Activated CD8-positive, alpha-beta memory T cell treated with anti-CD3 and anti-CD28 coated beads, Interleukin-2, amount 50 U/mL, for 48 hours (primary cell): ENCODE measurements at places on chromosomes 6 and 20.
A peak's percentile ranks its signal among the peaks of the same experiment; 100 is the strongest.

- peak; percentile 93 for DNase-seq
Observed at GRCh38 chr20:63290677-63291472, 2.1 kb upstream of the COL20A1 start.

- no peak for DNase-seq
Observed at GRCh38 chr6:12717356-12717755, 789 bp downstream of the PHACTR1 start.

DNA sequence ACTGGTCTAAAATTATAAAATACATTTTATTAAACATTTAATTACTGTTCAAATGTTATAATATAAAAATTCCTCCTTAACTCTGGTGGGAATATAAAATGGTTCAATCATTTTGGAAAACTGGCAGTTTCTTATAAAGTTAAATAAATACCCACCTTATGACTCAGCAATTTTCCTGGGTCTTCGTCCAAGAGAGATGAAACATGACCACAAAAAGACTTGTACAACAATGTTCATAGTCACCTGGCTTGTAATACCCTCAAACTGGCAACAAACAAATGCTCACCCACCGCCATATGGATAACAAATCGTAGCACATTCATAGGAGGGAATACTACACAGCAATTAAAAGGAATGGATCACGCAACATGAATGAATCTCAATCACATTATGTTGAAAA lies 66.0 kb upstream of the RIN2 start:
- no peak for DNase-seq

GRCh38 chr6:163947276-163947675 lies 532.8 kb downstream of the QKI start:
- no peak for DNase-seq

GRCh38 chr6:40407239-40407638 lies 179.9 kb downstream of the LRFN2 start:
- DNase-seq, result no peak

DNA sequence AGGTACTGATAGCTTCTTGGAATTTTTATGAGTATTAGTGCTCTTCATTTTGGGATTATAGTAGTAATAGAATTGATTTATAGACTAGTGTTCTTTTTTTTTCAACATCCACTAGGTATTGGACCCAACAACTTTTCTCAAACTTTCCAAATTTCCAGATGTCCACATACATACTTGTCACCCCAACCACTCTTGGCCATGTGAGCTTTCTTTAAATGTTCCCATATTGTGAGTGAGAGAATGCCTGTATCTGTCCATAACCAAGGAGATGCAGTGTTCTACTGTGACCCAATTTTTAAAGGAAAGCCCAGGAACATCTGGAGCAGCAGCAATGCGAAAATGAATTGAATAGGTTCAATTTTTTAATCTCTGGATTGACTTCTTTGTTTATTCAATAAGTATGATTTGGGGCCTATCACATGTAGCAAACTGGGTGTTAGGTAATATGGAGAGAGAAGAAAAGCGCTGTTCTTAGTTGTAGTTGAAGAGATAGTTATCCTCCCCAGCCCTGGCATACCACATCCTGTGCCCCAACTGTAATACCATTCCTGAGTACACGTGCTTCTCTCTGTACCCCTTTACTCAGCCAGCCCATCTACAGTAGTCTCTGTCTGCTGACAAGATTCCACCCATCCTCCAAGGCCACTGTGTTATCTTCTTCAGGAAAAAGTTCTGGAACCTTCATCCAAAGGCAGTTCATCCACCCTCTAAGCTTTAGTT lies 116.8 kb upstream of the SUPT3H start:
- DNase-seq, result no peak

DNA sequence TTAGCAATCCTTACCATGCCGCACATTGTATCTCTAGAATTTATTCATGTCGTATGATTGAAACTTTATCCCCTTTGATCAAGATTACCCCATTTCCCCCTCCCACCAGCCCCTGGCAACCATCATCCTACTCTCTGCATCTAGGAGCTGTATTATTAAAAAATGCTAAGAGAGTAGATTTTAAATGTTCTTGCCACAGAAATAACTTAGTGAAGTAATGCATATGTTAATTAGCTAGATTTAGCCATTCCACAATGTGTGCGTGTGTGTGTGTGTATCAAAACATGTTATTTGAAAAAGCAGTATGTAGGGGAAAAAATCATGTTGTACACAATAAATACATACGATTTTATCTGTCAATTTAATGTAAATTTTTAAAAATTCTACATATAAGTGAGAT lies 11.9 kb upstream of the SPINT3 start:
- no peak for DNase-seq

DNA sequence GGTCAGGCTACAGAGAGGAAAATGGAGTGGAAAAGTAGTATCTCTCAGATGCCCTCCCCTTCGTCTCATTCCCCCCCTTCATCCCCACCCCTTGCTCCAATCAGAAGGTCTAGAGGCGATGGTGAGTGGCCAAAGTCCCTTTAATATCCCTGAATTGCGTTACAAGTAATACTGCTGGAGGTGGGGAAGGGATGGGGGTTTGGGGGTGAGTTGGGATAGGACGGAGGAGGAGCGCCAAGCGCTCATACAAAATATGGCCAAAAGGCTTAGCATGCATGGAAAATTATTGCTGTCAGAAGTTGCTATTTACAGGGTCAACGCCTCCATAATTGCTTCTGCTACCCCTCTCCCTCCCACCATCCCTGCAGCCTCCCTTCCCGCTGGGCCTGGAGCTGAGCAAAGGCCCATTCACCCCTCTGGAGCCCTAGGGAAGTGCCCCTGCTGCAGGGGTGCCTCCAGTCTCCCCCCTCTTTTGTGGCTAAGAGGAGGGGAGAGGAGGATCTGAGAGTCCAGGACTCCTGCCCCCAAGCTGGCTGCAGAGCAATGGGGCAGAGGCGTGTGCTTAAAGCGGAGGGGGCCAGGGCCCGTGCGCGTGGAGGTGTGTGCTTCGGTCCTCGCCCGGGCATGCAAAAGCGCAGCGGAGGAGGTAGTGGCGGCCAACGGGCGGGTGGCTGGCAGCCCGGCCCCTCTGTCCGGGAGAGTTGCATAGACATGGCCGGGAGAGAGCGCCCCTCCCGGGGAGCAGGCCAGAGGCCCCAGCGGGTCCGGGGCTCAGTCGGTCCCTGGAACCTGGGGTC lies 8.7 kb upstream of the SRXN1 start:
- no peak for DNase-seq

DNA sequence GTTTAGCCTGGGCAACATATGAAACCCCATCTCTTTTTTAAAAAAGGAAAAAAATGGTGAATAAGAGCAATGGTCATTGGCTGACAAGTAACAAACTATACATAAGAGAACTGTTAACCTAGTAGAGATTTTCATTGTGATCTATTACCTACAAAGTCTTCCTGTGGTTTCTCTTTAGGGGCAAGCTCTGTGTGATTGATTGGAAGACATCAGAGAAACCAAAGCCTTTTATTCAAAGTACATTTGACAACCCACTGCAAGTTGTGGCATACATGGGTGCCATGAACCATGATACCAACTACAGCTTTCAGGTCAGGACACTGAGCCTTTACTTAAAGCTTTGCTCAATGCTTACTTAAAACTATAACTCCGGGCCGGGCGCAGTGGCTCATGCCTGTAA lies 19.2 kb downstream of the MGME1 start:
- DNase-seq, result no peak

DNA sequence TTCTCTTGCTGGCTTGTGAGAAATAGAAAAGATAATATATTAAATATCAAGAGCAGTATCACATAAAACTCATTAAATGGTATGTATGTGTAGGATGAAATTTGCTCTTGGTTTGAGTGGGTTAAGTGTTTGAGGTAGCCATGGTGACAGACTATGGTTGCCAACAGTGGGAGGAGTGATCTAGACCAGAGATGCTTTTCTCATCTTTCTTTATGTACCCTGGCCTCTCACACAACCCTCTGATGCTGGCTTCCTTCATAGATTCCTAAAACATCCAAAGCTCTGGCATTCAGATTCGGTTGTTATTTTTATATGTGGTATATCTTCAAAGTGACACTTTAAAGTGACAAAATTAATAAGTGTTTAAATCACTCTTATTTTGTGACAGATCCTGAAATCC lies 9.0 kb upstream of the MLIP start:
- DNase-seq, result no peak

GRCh38 chr6:126064748-126065401 lies 78.5 kb downstream of the TRMT11 start:
- DNase-seq, result no peak

DNA sequence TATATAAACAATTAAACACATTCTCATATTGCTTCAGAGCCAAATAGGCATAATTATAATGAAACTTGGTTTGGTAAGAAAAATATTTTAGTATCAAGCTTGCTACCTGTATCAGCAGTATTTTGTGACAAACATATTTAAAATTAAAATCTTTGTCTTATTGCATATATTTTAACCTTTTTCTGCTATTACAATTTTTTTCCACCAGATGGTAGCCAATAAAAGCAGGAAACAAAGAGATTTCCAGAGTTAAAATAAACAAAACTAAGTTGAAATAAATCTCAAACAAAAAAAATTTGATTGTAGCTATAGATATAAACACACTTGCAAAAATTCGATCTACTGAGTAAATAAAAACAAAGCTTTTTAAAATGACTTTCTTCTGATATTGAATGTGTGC lies 491.3 kb upstream of the GJE1 start:
- no peak for DNase-seq

GRCh38 chr6:160534050-160534696 lies 129.9 kb downstream of the LPA start:
- peak; percentile 84 for DNase-seq

GRCh38 chr6:4521070-4521469 lies 255.1 kb upstream of the CDYL start:
- no peak for DNase-seq

DNA sequence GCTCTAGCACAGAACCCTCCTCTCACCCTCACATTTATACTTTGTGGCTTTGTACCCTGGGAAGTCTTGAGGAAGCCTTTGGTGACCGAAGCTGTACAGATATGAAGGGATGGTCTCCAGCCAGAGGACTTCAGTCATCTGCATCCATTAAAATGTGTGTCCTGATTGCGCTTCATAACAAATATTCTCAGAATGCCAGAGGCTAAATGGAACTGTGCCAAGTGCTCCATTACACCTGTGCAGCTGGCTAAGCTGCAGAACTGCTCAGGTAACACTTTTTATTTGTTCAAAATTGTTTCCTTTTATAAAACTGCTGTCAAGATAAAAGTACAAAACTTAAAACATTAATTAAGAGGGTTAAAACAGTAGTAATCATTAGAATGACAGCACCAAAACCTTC lies 22.3 kb downstream of the TPBG start:
- DNase-seq, result no peak

GRCh38 chr6:111549746-111550145 lies 55.9 kb downstream of the TRAF3IP2 start:
- DNase-seq, result no peak

- DNase-seq, result no peak
Observed at GRCh38 chr6:118705544-118706491, 54.4 kb upstream of the CEP85L start.

DNA sequence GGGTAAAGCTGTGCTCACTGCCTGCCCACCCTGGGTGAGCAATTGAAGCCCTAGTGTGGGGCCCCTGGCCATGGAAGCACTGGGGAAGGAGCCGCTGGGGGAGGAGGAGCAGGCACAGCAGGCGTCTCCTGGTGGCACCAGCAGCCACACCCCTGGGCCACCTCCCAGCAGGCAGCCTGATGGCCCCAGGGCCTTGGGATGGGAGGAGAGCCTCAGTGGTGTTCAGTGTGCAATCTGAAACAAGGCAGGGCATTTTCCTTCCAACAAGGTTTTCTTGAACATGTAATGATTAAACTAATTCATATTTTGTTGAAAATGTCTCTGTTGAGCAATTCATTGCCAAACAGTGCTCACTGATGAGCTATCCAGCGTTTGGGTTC lies 151.0 kb downstream of the ZDHHC14 start:
- DNase-seq, result no peak

DNA sequence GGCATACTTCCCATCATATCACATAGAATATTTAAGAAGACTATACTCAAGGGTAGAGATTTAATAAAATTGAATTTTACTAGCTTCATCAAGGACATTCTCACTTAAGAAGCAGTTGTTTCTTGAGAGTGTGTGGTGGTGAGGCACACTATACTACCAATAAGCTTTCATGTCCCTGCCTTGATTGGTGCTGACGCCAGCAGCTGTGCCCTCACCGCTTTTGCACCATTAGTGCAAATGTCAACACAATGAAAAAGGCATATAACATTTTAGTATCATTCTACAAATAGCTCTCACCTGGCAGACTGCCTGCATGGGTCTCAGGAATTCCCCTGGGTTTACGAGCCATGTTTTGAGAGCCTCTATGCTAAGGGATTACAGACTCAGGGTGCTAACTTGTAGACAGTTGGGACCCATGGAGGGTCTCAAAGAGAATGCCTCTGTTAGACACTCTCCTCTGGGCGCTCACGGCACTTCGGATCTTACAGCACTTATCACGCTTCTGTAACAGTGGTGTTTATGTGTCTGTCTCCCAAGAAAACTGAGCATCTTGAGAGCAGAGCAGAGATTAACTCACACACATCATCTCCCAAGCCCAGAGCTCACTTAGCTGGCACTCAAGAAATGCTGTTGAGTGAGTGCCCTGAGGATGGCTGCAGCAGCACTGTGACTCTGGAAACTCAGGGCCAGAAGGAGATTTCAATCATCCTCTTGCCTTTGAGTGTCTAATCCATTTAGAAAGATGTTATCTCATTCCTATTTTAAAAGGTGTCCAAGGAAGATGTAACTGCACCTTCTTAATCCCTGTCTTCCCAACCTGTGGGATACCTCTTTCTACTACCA lies 143.3 kb upstream of the GPR6 start:
- DNase-seq, result no peak

DNA sequence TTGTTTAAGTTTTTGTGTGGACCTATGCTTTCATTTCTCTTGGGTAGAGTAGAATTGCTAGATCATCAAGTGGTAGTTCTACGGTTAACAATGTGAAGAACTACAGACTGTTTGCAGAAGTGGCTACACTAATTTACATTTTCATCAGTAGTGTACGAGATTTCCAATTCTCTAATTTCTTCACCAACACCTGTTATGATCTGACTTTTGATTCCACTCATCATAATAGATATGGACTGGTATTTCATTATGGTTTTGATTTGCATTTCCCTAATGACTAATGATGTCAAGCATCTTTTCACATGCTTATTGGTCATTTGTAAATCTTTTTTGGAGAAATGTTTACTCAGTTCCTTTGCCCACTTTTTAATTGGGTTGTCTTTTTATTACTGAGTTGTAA lies 244.4 kb downstream of the GMDS start:
- no peak for DNase-seq

DNA sequence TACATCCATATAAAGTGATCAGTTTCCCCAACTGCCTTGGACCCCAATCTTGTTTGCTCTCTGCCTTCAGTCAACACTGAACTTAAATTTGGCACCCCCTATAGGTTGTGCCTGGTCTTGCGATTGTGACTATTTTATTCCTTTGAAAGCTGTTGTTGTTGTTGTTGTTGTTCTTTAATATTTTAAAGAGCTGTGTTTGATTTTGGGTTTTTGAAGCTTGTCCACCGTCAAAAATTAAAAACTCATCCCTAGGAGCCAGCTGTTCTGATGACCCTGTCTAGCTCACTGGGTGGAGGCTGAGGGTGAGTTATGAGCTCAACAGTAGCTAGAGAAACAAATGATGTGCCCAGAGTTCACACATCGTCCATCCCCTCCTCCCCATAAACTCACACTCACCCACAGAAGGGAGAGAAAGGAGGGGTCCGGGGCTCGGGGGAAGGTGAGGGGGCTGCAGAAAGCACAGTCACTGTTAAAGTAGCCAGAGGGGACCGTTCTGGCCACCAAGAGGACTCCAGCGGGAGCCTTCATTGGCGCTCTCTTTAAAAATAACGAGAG lies 4.0 kb downstream of the SIM1 start:
- no peak for DNase-seq
